ENCODE measurements at places on chromosomes 16 and 17. TPM values are rescaled to one million over a fixed set of nuclear protein-coding genes. Genes with fewer than 3 reads are reported as not detected.

DNA sequence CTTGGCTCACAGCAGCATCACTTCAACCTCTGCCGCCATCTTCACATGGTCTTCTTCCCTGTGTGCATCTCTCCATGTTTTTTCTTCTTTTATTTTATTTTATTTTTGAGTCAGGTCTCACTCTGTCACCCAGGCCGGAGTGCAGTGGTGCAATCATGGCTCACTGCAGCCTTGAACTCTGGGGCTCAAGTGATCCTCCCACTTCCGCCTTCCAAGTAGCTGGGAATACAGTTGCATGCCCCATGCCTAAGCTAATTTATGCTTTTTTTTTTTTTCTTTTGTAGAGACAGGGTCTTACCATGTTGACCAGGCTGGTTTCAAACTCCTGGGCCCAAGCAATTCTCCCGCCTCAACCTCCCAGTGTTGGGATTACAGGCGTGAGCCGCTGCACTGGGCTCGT, 1.9 kb downstream of the NUDT7 start:
- no peak overlapping the region for H3K4me3 ChIP-seq
- H3K27me3 ChIP-seq: no peaks in the 10 kb centered on the region

DNA sequence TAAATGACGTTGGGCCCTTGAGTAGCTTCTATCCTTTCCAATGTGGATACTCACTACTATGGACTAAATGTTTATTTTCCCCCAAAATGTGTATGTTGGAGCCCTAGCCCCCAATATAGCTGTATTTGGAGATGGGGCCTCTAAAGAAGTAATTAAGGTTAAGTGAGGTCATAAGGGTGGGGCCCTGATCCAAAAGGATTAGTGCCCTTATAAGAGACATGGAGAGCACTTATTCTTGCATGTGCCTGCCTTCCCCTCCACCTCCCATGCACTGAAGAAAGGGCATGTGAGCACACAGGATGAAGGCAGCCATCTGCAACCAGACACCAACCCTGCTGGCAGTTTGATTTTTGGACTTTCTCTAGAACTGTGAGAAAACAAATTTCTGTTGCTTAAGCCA, 115.7 kb upstream of the MED13 start:
- H3K27ac ChIP-seq: no peak overlapping the region
- no peak for DNase-seq
- no peaks in the 10 kb centered on the region for H3K4me1 ChIP-seq
- H3K4me3 ChIP-seq: no peak overlapping the region
- H3K27me3 ChIP-seq: no peaks in the 10 kb centered on the region
- H3K36me3 ChIP-seq: no peaks in the 10 kb centered on the region

Gene TEX14
- total RNA-seq: 0.85 TPM

GRCh38 chr16:86343027-86343795, 167.1 kb upstream of the FOXF1 start:
- peaks cover 14% of the 10 kb centered on the region for H3K27me3 ChIP-seq
- no peaks in the 10 kb centered on the region for H3K4me1 ChIP-seq
- no peak overlapping the region for H3K4me3 ChIP-seq
- no peak overlapping the region for H3K27ac ChIP-seq
- no peak for DNase-seq

Data from activated CD4-positive, alpha-beta memory T cell treated with anti-CD3 and anti-CD28 coated beads, Interleukin-2, amount 10 ng/mL, durations not matched to agents 7 days and 5 days (primary cell).